ENCODE measurements at places on chromosomes 1 and 21. TPM values are rescaled to one million over a fixed set of nuclear protein-coding genes. Genes with fewer than 3 reads are reported as not detected.

DNA sequence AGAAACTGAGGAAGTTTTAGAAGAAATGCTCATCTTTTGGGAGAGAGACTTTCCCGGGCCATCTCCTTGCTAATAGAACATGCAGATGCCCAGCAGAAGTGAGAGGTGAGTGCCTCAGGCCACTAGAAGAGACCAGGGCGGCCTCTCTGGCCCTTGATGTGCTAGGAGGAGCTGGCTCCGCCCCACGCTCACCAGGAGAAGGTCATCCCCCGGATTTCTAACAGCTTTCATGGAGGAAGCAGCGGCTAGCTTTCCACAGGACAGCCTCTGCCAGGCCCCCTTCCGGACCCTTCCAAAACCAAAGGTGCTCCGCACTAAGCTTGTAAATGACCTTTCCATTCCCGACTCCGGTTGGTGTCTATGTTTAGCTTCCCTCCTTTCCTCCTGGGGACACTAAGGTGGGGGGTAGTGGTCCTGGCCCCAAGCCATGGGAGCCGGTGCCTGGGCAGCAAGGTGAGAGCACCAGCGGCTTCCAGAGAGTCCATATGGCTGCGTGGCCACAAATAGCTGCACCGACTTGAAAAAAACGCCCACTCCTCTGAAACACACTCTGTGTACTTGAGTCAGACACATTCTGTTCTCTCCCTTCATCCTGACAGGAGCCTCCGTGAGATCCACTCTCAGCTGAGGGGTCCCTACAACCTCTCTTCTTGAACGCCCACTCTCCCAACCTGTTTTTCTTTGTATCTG is 249.9 kb downstream of the TNR start:
- DNase-seq = no peak

DNA sequence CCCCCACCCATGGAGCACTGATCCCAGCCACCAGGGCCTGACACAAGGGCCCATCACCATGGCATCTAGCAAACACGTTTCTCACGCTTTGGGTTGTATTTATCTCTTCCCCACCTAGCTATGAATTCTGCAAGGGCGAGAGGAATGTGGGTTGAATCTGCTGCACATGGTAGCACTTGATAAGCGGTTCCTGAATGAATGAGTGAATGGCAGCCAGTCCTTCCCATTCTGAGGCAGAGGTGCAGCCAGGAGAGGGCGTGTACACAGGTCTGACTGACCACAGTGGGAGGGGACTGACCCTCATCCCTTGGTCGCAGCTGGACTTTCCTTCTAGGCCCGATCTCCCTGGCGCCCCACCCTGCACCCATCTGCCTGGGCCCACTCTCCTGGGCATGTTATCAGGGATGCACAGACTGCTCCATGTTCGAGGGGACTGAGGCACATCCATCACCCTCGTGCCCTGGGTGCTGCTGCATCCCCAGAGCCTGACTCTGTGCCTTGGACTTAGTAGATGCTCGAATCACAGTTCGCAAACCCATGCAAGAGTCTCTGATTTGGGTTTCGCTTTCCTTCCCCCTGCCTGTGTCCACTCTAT is 1.0 kb downstream of the RD3 start:
- DNase-seq = no peak

DNA sequence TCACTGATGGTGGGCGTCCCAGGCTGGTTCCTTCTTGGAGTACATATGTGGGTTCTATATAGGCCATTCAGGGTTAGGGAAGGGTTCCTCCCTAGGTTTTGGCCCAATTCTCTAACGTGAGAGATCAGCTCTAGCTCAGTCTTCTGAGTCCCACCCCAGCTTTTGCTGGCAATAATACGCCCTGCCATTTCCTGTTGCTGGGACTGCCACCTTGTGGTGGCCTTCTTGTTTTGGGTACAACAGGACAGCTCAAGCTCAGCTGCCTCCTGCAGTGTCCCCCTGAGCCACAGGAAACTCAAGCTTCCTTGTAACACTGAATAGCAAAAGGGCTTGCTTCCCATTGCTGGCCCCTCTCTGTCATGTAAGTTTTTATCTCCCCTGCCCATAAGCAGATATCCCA is 77.8 kb downstream of the BACH1 start:
- DNase-seq = no peak

GRCh38 chr1:53740621-53741105 is 1.7 kb upstream of the GLIS1 start:
- no peak for DNase-seq

GRCh38 chr1:84995484-84996334 is 1.2 kb downstream of the MCOLN2 start:
- DNase-seq = no peak

- DNase-seq = no peak
Observed at GRCh38 chr1:234955107-234955731, 173.4 kb downstream of the TOMM20 start.

GRCh38 chr1:45325851-45326506 is 716 bp upstream of the HPDL start:
- no peak for DNase-seq

DNA sequence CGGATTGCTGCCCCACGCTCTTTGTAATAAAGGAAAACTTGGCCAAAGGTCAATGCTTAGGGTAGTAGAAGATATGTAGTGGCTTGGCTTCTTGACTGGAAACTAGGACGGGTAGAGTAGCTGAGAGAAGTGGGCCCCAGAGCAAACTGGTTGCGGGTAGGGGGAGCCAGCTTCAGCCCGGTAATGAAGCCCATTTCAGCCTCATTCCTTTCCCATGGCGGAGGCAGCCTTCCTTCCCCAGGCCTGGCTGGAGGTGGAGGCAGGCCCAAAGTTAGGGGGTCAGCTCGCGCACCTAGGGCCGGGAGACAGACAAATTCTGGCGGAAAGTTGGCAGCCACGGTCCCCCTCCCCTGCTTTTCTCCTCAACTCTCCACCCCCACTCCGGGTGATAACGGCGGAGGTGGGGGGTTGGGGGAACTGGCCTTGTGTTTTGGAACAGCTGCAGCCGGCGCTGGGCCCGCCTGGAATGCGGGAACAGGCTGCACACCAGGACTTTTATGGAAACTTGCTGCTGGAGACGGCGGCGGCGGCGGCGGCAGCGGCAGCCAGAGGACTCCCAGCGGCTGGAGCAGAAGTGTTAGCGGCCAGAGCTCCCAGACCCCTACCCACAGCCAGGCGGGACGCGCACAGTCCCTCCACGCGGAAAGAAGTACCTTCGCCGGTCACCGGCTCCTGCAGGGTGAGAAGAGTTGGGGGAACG is at the start of gene NEXN:
Gene NEXN (plus strand): TSS at position 544 of the 700 bp plus-strand sequence. CDS start 27,483 bp downstream, outside the sequence.
- peak; percentile 21 for DNase-seq

DNA sequence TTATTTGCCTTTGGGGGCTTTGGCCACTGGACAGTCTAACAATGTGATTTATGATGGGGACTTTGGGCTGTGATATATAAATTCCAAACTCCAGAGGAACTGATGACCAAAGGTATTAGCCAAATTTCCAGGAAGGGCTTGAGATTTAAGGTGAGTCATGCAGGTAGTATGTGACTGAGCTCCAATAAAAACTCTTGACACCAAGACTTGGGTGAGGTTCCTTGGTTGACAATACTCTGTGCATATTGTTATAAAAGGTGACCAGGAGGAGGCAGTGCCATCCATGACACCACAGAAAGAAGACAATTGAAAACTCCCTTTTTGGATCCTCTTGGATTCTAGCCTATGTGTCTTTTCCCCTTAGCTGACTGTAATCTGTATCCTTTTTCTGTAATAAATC is 392.7 kb upstream of the LRRC7 start:
- DNase-seq = no peak

DNA sequence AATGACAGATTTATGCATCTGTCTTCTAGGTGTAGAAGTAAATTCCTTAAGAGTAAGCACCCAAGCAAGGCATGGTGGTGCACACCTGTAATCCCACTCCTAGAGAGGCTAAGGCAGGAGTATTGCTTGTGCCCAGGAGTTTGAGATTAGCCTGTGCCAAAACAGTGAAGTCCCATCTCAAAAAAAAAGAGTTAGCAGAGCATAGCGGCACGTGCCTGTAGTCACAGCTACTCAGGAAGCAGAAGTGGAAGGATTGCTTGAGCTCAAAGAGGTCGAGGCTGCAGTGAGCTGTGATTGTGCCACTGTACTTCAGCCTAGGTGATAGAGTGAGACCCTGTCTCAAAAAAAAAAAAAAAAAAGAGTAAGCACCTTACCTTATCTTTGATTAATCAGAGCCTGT is 15.1 kb upstream of the TIPRL start:
- no peak for DNase-seq

DNA sequence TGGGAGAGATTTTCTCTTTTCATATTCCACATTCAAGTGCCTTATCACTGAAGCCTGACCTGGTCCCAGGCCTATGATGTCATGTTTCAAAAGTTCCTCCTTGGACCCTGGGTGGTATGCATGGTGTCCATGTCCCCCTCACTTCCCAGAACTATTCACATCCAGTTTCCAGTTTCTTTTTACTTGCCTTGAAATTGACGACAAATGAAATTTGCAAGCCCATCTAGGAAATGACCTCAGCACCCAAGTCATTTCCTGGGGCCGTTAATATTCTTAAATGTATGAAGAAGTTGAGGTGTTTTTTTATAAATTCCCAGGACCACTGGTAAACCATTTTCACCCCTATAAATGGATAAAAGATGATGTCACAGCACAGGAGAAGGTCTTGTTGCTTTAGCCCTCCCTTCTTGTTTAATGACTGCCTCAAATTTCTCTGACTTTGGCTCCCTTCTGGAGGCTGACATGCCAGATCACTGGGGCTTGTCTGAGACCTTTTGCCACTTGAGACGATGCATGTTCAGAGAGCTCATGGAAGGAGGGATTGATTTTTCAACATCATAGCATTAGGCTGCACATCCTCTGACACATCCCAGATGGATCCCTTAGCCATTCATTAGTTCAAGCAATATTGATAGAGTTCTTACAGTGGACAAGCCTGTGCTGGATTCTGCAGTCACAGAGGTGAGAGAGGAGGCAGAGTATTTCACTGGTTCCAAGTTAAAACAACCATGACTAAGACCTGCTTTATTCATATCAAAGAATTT is 221.3 kb downstream of the PLPP3 start:
- DNase-seq = no peak

DNA sequence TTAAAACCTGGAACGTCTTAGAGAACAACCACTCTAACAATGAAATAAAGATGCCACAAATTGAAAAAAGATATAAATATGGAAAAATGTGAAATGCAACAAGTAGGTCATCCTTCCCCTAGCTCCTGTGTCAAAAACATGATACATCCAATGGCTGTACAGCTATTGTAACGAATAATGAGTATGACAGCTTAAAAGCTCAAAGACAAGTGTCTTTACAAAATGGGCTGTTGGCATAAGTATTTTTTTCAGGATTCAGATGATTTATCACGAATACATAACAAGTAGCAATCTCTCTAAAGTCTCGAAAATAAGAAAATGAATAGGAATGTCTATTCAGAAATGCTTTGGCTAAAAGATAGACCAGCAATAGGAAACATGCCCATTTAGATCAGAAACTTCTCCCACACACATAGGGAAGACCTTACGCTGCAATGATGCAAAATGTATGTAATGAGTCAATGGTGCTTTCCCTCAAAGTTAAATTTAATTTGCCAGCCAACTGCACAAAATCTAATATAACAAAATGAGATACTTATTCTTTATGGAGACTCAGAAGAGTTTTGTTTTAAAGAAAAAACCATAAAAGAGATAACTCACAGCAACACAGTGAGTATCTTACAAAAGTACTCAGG is 8.3 kb downstream of the TGFBR3 start:
- DNase-seq = no peak

DNA sequence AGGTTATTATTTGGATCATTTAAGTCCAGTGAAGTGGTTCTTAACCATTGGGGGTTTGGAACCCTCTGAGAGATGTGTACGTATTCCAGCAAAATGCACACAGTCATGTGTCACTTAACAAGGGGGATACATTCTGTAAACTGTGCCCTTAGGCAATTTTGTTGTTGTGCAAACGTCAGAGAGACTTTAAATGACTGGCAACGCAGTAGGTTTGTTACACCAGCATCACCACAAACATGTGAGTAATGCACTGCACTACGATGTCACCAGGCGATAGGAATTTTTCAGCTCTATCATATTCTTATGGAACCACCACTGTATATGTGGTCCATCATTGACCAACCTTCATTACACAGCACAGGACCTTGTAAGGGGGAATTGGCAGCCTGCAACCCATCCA is 11.9 kb downstream of the AHCYL1 start:
- no peak for DNase-seq

GRCh38 chr1:53681977-53682685 is 56.8 kb downstream of the GLIS1 start:
- no peak for DNase-seq

GRCh38 chr1:181149326-181150125 is 61.0 kb downstream of the IER5 start:
- DNase-seq = no peak

GRCh38 chr1:89898695-89899470 is 78.1 kb downstream of the LRRC8D start:
- DNase-seq = no peak

GRCh38 chr1:62423580-62424242 is 13.1 kb upstream of the USP1 start:
- no peak for DNase-seq

- no peak for DNase-seq
Observed at GRCh38 chr21:22231013-22231412, 1232.8 kb downstream of the NCAM2 start.

GRCh38 chr1:57363165-57363564 is 60.7 kb downstream of the DAB1 start:
- no peak for DNase-seq

GRCh38 chr1:248599396-248599795 is 1.9 kb upstream of the OR2T10 start:
- no peak for DNase-seq

DNA sequence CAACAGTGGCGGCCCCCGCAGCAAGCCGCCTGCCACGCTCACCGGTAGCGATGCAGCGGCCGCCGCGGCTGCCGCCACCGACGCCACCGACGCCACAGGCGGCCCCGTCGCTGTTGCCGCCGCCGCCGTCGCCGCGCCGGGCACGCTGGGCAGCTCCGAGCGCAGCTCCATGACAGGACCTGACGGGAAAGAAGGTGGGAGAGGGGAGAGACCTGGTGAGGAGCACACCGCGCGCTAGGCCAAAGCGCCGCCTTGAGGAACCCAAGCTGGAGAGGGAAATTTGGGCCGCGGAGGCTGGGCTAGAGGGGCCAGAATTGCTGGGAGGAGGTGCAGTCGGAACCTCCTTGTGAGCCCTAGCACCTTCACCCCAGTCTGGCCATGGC is 1.9 kb downstream of the DMRTA2 start:
- no peak for DNase-seq

- DNase-seq = no peak
Observed at GRCh38 chr1:99599678-99600175, 46.2 kb upstream of the PALMD start.

The TAS1R1 gene
- 0.16 TPM for polyA plus RNA-seq

The GPX7 gene
- 44.5 TPM for polyA plus RNA-seq

The ADAMTSL4 gene
- 8.6 TPM for polyA plus RNA-seq

The RYR2 gene
- not detected for polyA plus RNA-seq

The CSMD2 gene
- 2.0 TPM for polyA plus RNA-seq

The PGLYRP4 gene
- polyA plus RNA-seq = not detected

The HES3 gene
- not detected for polyA plus RNA-seq

The NPPA gene
- polyA plus RNA-seq = not detected

The C1orf87 gene
- not detected for polyA plus RNA-seq

The IVL gene
- not detected for polyA plus RNA-seq

The RBM11 gene
- 0.26 TPM for polyA plus RNA-seq

The CHIT1 gene
- polyA plus RNA-seq = not detected

The C1orf185 gene
- polyA plus RNA-seq = not detected

Measured in BJ (cell line).